ENCODE measurements at places on chromosomes 6 and 20.

DNA sequence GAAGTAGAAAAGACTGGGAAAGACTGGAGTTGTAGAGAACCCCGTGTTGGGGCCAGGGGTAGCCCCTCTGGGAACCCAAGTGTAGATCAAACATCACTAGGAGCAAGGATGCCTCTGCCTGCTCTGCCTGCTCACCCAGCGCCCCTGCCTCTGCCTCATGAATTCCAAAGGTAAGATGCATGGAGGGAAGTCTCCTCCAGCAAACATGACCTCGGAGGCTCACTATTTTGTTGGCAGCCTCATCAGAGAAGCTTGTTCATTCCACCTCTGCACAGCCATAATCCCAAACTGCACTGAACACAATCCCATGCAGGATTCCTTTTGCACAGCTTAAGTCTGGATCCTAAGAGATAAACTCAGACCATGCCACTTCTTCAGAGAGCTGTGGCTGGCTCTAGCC, 4.9 kb downstream of the FRS3 start:
- no peak for DNase-seq

GRCh38 chr6:167839343-167839742, 12.6 kb downstream of the AFDN start:
- DNase-seq: no peak

GRCh38 chr6:12007887-12008286, 4.2 kb upstream of the HIVEP1 start:
- DNase-seq: no peak

GRCh38 chr20:31569163-31570020, 35.7 kb upstream of the ID1 start:
- no peak for DNase-seq

DNA sequence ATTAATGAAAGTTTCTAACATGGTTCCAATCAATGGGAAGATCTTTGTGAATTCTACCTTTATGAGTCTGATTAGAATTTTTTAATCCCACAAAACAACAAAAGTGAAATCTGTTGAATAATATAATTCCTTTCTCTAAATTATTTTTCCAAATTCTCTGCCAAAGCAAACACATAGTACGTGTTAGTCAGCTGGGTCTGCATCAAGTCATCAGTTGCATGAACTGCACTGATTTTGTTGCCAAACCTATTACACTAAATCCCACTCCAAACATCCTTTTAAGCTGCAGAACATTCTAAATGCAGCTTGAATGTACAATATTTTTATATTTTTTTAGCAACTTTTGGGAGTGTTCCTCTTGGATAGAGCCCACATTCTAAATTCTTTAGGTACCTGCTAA, 199.0 kb upstream of the HSF2 start:
- no peak for DNase-seq

DNA sequence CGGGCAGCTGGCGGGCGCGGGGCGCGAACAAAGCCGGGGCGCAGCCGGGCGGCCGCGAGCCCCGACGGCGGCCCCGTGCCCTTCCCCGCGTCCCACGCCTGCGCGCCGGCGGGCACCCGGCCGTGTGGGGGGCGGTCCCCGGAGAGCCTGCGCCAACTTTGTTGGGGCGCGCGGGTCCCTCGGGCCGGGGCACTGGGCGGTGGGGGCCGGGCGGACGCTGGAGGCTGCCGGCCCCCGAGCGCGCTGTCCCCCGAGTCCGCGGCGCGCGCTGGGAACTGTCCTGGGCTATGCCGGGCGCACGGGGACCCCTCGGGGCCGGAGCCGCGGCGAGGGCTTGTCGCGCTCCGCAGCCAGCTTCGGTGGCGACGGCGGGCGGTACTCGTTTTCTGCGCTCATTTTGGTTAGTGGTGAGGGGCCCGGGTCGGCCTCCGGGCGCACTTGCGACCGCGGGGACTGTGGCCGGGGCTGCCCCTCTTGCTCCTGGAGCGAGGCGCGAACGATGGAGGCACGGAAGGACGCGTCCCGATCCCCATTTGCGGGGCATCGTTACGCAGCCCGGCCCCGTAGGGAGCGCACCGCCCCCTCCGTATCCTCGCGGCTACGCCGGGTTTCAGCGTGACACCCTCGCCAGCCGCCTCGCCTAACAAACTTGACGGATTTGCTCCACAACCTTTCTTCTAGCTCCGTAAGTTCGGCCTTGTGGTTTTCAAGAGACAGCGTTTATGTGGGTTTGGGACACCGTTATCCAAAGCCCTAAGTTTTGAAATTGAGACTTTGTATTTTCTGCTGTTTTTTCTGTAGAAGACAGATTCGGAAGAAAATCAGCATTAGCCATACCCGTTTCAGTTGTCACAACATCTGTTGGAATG, 622 bp downstream of the SS18L1 start:
- DNase-seq: no peak

DNA sequence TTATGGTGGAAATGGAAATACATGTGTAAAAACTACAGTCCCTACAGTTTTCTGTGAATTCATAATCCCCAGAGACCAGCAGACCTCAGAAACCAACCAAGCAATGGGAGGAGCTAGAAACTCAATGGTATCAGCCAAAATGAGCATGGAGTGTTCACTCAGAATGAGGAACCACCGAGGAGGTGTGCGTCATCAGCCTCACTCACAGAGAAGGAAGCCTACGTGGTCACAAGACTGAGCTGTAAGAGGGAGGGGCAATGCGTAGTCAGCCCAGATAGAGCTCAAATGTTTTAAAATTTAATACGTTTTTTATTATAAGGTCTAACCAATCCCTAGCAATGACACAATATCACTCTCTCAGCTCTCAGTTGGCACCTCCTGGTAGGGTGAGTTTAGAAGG, 17.4 kb downstream of the MYLK4 start:
- no peak for DNase-seq

- DNase-seq: no peak
These were observed 70.0 kb downstream of the HDDC2 start for GRCh38 chr6:125231574-125232343.

GRCh38 chr6:138544501-138544900, 45.2 kb upstream of the NHSL1 start:
- no peak for DNase-seq

DNA sequence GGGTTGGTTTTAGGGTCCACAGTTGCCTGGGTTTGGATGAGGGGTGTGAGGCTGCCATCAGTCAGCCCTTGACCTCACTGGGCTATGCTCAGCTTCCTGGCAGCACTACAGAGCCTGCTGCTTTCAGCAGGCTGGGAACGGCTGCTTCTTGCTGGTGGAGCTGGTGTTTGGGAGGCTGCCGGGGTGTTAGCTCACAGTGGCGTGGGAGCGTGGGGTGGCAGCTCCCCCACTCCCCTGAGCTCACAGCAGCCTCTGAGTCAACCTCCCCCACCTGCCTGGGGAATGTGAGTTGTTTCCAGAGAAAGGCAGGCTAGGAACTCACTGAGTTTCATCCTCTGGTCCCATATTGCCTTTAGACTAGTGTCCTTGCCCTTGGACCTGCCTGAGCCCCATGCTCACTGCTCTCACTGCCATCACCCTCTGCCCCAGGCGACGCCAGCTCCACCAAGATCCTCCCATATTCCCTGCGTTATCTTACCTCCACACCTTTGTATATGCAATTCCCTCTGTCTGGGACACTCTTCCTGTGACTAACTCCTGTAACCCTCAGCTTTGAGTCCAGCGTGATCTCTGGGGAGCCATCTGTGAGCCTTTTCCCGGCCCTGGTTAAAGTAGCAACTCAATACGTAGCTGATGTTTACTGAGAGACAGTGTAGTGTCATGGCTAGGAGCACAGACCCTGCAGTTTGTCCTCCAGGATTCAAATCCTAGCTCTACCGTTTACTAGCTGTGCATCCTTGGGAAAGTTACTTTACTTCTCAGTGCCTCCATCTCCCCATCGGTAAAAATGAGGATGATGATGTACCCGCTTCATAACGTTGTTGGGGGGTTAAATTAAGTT, 34.8 kb downstream of the PPP1R16B start:
- no peak for DNase-seq

GRCh38 chr20:21570285-21570992, 56.6 kb upstream of the NKX2-2 start:
- DNase-seq: no peak

GRCh38 chr6:14361956-14362587, 244.5 kb downstream of the CD83 start:
- no peak for DNase-seq

DNA sequence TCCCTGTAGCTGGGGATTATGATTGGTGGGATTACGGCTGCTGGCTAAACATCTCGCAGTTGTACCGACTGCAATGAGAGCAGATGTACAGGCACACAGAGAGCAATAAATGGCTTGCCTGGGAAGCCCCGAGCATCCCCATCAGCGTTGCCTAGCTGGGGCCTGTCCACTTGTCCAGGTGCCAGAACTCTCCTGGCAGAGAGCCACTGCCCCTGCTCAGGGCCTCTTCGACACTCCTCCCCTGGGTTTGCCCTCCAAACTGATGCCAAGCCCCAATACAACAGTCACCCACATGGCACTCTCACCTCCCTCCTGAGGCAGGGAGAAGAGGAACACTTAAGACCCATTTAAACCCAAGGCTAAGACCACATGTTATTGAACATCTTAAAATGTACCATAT, 715.1 kb downstream of the PTPRT start:
- DNase-seq: no peak

DNA sequence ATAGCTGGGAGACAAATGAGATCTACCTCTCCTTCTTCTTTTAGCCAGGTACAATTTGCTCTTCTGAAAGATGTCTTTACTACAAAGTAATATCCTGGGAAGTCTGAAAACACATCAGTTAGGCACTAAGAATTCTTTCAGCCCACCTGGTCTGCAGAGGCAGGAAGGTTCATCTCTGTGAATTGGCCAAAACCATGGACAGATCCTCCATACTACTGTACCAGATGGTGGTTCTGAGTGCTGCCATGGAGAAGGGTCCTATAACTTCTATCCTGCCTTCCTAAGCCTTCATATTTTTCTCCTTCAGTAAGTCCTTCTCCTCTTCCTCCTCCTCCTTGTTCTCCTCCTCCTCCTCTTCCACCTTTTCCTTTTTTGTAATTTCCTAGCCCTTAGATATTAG, 11.7 kb upstream of the PCSK2 start:
- DNase-seq: no peak

- DNase-seq: no peak
These were observed 18.0 kb upstream of the PI3 start for GRCh38 chr20:45156713-45157112.

- DNase-seq: no peak
These were observed 12.1 kb upstream of the RAB5IF start for GRCh38 chr20:36593347-36593929.

- no peak for DNase-seq
These were observed 72.6 kb upstream of the F13A1 start for GRCh38 chr6:6393069-6393529.

DNA sequence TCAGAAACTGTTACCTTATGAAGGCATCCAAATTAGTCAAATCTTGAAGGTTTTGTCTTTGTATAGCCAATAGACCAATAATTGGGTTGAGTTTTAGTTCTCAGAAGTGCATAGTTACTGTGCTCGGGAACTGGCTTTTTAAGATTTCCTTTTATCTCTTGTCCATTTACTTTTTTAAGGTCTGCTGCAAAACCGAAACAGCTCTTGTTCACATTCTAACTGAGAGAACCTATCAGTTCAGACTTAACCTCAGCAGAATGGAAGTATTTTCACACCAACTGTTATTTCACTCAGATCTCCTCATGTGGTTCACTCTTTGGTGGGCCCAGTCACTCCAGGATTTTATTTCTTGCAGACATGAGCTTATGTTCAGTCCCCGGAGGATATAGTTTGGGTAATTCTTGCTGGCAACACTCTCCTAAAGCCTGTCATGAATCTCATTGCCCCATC, 55.5 kb downstream of the TPBG start:
- no peak for DNase-seq

DNA sequence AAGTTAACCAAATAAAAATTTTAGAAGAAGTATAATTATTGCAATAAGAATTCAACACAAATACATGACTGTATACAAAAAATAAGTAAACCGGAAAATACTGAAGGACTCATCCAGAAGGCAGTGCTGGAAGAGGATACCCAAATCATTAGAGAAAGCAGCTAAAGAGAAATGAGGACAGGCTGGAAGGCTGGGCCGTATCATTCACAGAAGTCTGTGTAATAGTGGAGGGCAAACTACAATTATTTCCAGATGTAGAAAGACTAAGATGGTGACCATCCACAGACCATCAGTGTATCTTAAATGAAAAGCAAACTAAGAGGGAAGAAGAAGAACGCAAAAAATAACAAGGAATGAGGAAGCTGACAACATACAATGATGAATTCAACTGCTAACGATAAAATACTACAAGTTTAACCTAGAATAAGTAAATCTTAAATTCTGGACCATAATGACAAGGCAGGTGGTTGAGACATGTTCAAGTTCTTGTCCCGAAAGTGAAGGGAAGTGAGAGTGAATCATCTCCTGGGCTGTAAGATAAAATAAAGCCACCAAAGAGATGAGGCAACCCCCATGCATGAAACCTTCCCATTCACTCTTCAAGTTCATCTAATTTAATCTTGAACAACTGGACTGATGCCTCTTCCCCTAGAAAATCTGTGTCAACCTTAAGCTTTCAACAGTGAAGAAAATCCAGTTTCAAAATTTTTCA, 71.5 kb downstream of the SLC23A2 start:
- DNase-seq: no peak

- peak; percentile 51 for DNase-seq
These were observed 3.4 kb upstream of the ZBTB46 start for GRCh38 chr20:63834491-63834880.

DNA sequence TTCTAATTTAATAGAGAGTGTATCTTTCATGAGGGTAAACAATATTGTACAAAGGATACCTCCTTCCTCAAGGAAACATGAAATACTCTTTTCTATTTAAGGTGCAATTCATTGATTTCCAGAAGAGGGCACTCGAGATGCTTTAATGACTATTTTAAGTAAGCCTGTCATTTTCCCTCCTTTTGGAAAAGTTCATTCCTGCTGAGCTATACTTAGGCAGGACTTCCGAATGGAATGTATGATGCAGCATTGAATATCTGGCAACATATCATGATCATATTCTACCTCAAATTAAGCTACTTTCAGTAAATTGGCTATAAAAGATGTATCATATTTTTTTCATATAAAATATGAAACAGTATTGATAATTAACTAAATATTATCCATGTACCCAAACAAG, 5.0 kb downstream of the DST start:
- peak; percentile 69 for DNase-seq

- no peak for DNase-seq
These were observed 41.6 kb upstream of the SPDEF start for GRCh38 chr6:34597605-34598353.

- no peak for DNase-seq
These were observed 72.0 kb downstream of the TTLL2 start for GRCh38 chr6:167396659-167397490.

DNA sequence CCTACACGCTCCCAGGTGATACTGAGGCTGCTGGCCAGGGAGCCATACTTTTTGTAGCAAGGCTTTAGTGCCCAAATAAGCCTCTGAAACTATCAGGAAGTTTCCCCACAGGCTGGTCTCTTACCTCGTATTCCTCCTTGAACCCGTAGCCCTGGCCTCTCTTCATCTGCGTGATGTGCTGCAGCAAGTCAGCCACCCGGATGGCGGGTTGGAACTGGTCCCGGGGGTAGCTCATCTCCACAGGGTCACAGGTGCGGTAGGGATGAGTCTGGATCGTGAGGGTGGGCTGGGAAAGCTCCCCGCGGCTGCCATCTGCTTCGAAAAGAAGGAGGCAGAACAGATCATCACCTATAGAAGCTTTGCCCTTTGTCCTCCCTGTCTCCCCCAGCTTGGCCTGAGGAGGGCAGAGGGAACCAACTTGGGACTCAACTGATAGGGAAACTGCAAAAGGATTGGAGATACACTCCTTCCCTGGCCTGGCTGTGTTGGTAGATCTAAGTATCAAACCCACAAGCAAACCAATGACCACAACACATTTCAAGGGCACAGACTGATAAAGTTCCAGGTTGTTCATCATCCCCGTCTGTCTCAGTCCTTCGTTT, 543.2 kb upstream of the CHD6 start:
- no peak for DNase-seq

All from NCI-H446 treated with DMSO at 0.1 percent for 48 hours (cell line).